ENCODE measurements at places on chromosomes 11 and 22.
A peak's percentile ranks its signal among the peaks of the same experiment; 100 is the strongest.

- DNase-seq = no peak
These were observed 40.5 kb upstream of the RAG2 start for GRCh38 chr11:36638556-36638955.

DNA sequence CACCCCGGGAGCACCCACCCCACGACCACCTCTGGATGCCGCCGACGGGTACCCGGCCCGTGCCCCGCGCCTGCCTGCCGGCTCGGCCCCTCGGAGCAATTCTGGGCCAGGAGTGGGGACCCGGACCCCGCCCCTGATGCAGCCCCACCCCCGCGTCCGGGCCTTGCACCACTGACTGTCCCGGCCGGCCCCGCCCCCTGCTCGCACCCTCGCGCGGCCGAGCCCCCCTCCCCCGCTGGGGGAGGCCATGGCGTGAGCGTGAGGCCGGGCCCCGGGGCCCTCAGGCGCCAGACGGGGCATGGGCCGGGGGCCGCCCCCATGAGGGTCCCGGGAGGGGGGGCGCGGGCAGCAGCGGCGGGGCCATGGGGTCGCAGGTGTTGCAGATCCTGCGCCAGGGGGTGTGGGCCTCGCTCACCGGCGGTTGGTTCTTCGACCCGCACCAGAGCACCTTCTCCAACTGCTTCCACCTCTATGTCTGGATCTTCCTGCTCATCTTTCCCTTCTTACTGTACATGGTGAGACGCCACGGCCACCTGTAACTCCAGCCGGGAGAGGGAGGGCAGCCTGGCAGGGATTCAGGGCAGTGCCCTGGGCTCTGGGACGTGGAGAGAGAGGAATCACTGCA is 486 bp downstream of the PCNX3 start:
- no peak for DNase-seq

- DNase-seq = no peak
These were observed 4.3 kb downstream of the ZC3H12C start for GRCh38 chr11:110097459-110098012.

DNA sequence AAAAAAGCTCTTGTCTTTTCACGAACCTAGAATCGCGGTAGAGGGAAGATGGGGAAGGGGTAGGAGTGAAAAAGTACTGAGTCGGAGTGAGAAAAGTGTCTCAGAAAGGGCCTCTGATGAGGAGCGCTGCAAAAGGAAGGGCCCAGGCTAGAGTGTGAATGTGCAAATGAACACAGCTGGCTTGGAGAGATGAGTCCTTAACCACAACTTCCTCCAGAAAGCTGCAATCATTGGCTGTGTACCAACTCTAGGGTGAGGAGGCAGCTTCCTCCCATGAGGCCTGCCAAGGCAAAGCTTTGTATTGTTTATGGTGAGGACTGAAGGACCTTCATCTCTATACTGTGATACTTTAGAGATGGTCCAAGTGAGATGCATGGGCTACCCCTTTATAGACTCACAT is 566.9 kb upstream of the ANO5 start:
- no peak for DNase-seq

DNA sequence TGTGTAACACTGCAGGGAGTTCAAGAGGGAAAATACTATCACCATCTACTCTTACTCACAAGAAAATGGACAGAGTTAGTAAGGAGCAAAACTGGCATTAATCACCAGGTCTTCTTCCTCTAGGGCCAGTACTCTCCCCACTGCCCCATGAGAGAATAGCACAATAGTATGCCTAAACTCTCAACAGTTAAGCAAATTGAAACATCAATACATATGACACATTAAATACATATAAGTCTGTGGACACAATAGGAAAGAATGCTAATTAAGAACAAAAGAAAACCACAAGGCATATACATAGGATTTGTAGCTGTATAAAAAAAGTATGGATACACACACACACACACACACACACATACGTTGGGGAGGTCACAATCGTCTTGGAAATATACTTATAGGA is 197.9 kb upstream of the BDNF start:
- no peak for DNase-seq

DNA sequence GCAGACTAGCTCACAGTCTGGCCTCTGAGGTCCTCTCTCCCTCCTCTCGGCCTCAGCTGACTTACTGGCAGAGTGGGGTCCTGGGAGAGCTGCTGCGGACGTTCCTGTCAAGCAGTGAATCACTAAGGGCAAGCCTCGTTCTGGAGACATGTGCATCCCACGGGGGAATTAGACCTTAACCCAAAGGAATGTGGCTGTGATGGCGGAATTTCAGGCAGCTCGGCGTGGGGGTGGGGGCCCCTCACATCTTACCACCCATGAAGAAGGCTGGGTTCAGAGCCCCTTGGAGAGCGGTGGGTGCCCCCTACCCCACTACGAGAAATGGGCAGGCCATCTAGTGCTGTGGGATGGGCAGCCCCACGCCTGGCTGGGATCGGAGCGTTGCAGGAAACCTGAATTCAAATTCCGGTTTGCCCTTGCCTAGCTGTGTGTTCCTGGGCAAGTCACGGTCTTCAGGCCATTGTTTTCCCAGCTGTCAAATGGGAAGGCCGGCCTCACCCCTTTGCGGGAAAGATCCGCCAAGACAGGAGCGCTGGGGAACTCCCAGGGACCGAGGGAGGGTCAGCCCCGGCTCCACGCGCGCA is 554 bp downstream of the LRRC32 start:
- DNase-seq = no peak

- DNase-seq = no peak
These were observed 15.4 kb downstream of the GGA1 start for GRCh38 chr22:37624017-37624365.

GRCh38 chr11:2844116-2844842 is 41.3 kb downstream of the CDKN1C start:
- DNase-seq = peak; percentile 36

DNA sequence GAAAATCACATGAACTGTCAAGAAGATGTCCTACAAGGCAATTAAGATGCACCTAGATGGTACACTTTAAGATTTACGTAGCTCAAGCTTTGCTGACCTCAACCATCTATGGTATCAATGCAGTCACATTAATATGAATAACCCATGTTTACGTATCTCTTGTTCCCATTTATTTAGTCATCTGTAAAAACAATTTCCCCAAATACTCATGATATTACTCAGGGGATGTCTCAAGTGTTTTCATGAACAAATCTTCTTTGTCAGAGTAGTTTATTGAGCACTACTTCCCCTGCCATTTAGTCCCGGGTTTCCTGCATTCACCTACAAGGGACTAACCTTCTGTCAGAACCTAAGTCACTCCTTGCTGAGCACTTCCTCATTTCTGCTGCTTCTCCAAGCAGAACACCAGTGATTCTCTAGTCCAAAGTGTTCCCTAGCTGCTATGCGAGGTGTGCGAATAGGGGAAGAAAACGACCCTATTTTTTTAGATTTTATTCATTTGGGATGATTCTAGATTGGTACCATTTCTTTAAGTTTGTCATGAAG is 554.3 kb upstream of the LRRC4C start:
- no peak for DNase-seq

GRCh38 chr22:38505541-38506117 is 482 bp downstream of the DDX17 start:
- no peak for DNase-seq

DNA sequence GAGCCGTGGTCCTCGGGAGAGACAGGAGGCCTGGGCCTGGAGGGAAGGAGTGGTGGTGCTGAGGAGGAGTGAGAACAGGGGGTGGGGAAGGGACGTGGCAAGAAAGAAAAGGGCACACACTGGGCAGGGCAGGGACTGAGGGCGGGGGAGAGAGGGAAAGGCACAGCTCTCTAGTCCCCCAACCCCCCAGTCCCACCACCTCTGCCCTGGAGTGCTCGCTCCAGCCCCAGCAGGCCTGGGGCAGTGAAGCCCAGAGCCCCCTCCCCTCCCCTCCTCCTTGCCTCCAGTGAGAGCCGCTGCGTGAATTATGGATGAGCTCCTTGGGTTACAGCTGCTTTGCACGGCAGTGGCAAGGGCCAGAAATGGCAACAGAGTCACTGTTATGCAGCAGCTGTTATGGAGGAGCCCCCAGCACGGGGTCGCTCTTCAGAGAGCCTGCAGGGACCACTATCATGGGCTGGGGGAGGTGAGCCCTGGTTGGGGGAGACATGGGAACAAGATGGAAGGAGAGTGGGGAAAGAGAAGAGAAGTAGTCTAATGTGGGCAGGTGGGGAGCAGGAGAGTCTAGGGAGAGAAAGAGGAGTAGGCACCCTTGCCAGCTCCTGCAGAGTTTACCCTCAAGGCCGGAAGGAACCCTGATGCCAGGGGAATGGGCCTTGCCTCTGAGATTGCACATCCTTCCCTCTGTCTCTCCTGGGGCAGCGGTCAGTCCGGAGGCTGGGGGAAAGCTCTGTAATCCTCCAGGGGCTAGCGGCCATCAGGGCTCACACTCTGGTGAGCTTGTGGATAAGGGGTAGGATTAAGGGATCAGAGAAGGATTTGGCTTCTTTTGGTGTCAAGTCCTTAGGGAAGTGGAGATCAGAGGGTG is 3.6 kb downstream of the RTN4RL2 start:
- no peak for DNase-seq

All from DMS79 treated with DMSO at 0.1 percent for 48 hours (cell line).